ENCODE measurements at places on chromosomes 1 and 21.

GRCh38 chr1:229280921-229281320 lies 10.0 kb downstream of the RAB4A start:
- no peak for DNase-seq

- DNase-seq, result no peak
These were observed 3.0 kb downstream of the EFNA3 start for GRCh38 chr1:155081472-155082300.

- no peak for DNase-seq
These were observed 168.2 kb downstream of the RASAL2 start for GRCh38 chr1:178262120-178262500.

GRCh38 chr1:116110567-116111523 lies at the start of gene MAB21L3:
MAB21L3 (plus strand) TSS chr1:116111399; CDS start chr1:116112616, 1,217 bp downstream.
- no peak for DNase-seq

GRCh38 chr1:9069326-9070100 lies at the start of gene SLC2A5:
SLC2A5 (minus strand) TSS chr1:9069635; CDS start chr1:9069536, 99 bp downstream.
- DNase-seq, result no peak

DNA sequence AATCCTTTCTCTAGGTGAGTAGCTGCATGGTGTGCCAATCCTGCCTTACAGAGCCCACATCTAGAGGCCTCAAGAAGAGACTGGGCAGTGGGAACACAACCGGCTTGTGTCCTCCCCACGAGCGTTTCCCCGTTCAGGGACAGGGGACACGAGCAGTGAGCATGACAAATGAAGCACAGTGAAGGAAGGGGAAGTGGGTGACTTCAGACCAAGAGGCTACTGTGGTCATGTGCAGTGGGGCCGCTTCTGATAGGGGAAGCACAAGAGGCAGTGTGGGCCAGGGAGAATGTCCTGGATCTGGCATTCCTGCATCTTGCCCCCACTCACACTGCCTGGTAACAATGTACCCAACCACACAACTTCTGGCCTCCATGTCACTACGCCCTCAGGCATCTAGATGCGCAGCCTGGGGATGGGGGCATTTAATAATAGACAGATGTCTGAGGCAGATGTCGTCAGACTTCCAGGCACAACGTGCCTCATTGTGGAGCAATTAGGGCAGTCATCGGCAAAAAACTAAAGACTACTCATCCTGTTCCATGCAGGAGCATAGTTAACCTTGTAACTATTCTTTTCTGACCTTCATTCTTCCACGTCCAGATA lies 155.6 kb upstream of the NBPF11 start:
- DNase-seq, result no peak

GRCh38 chr1:82604524-82604923 lies 803.8 kb downstream of the ADGRL2 start:
- DNase-seq, result no peak

Data from amygdala (tissue), 56 donors.